ENCODE measurements at places on chromosomes 1 and 21.
A peak's percentile ranks its signal among the peaks of the same experiment; 100 is the strongest.

DNA sequence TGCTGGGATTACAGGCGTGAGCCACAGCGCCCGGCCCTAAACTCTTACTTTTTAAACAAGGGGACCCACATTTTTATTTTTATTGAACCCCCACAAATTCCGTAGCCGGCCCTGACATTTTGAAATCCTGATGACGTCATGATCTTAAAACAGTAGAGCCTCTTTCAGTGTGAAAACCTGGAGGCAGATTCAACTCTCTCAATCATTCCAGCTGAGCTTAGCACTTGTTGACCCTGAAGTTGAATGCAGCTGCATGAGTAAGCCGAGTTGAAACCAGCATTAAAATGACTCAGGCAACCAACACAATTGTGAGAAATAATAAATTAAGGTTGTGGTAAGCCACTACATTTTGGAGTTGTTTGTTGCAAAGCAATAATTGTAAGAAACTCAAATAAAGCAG lies 93.9 kb upstream of the ADGRL4 start:
- no peak for DNase-seq

DNA sequence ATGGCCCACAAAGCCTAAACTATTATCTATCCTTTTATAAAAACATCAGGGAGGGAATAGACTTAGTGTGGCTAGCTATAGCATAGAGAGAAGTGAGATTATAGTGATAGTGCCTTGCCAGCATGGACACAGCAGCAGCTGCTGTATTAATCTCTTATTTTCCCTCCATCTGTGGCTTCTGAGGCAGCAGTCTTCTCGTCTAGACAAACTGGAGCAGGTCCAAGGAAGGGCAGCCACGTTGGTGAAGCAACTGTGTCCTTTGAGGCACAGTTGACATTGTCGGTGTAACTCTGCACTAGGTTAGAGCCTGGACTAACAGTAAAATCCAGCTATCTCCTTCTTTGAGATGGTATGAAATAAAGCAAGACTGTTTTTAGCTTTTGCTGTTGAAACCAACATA lies 131.3 kb downstream of the CACHD1 start:
- DNase-seq: no peak

GRCh38 chr1:165060285-165060793 lies 296.2 kb downstream of the LMX1A start:
- no peak for DNase-seq

- DNase-seq: no peak
These were observed 482.1 kb upstream of the ADAMTS5 start for GRCh38 chr21:27448960-27449359.

DNA sequence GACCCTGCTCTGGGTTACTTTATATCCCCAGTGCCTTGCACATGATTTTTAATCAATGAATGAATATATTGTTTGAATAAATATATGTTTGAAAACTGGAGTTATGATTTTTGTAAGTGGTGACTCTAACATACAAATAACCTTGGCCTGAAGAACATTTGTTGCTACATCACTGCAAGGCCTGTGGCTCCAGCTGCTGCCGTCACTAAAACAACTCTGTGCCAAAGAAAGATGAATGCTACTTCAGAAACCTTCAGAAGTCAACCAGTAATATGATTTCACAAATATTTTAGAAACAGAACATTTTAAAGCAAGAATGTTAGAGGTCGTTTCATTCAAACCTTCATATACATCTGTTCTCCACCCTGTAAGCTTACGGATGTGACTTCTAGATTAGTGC lies 60.6 kb upstream of the SEC16B start:
- DNase-seq: no peak

GRCh38 chr21:45421846-45422775 lies 17.1 kb downstream of the COL18A1 start:
- DNase-seq: no peak

DNA sequence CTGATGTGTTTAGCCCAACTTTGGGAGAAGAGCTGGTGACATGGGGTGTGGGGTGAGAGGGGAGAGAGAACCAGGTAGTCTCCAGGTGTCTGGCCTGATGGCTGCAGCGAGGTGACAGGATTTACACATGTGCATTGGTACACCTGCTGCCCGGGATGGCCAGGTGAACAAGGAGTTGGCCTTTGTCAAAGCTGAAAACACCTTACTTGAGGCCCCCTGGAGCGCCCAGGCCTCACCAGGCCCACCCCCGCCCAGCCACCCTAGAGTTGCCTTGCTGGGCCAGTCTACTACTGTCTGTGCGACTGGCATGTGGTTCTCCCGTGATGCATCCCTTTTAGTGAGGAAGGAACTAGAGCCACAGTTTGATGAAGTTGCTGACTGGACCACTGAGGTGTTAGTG lies 90.5 kb downstream of the ADARB1 start:
- DNase-seq: no peak

GRCh38 chr1:60678391-60678790 lies 404.0 kb upstream of the NFIA start:
- DNase-seq: no peak

DNA sequence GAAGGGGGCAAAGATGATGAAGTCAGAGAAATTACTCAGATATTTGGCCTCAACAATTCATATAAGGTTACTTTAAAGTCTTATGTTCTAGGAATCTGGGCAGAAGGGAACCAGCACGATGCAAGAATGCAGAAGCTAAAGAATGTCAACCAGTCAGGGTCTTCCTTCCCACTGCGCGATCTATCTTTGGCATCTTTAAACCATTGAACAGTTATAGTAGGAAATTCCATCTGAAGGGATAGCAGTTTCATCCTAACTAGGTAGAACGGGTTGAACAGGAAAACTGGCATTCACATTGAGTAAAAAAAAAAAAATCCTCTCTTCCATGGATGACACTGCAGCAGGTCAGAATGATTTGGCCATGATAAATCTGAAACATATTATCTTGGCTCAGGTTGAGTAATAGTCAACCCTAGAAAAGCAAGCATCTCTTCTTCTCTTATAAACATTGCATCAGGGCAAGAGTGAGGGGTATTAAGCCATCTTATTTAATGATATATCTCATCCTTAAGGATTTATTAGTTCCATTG lies 6.3 kb downstream of the CRCT1 start:
- DNase-seq: no peak

- no peak for DNase-seq
These were observed 20.6 kb upstream of the PPM1J start for GRCh38 chr1:112735752-112736151.

GRCh38 chr1:187551061-187551460 lies 722.3 kb downstream of the PLA2G4A start:
- DNase-seq: no peak

DNA sequence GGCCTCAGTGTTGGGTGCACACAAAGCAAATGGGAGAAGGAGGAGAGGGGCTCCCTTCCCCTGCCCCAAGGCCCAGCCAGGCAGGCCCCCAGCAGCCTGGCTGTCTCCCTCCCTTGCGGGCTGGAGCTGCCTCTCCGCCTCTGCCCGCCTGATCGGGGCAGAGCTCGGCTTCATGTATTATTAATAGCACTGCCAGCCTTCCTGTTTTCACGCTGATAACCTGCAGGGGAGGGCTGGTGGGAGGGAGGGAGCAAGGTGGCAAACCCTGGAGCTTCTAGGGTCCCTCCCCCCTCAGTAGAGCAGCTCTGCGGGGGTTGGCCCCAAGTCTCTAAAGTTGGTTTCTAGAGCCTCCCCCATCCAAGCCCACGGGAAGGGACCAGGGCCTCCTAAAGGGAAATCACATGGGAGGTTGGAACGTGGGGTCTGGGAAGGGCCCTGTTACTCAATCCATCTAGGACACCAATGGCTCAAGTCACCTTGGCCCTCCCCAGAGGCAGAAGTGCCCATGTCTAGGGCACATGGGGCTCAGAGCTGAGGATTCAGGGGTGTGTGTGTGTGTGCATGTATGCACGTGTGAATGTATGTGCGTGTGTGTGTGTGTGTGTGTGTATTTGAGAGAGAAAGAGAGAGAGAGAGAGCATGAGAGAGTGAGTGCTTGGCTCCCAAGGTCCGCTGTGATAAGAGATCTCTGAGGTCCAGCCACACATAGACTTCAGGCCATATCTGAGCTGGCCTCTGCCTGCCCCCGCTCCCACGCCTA lies 21.8 kb upstream of the POU3F1 start:
- DNase-seq: no peak

DNA sequence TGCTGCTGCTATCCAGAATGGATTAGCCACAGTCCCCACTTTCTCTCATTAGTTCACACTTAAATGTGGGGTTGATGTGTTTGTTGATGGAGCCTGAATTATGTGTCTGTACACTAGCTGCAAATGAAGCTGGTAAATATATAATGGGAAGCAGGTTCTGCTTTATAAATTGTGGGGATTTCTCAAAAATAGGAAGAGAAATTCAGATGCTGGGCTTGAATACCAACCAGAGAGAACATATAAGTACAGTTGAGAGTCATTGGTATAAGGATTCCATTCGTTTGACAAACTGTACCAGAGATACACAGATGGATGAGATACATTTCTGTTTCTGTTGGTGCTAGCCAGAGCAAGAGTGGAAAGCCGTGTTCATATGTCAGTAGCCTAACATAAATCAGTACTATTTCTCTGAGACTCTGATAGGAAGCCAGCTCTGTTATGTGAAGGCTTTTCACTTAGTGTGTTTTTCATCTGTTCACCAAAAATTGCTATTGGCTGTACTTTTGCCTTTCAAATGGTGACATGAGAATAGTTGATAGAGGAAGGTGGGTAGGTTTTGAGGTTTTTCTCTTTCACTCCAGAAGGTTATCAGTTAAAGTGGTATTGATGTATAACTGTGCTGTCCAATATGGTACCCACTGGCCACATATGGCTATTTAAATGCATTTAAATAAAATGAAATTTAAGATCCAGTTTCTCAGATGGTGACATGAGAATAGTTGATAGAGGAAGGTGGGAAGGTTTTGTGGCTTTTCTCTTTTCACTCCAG lies 15.6 kb downstream of the SMG7 start:
- DNase-seq: no peak

DNA sequence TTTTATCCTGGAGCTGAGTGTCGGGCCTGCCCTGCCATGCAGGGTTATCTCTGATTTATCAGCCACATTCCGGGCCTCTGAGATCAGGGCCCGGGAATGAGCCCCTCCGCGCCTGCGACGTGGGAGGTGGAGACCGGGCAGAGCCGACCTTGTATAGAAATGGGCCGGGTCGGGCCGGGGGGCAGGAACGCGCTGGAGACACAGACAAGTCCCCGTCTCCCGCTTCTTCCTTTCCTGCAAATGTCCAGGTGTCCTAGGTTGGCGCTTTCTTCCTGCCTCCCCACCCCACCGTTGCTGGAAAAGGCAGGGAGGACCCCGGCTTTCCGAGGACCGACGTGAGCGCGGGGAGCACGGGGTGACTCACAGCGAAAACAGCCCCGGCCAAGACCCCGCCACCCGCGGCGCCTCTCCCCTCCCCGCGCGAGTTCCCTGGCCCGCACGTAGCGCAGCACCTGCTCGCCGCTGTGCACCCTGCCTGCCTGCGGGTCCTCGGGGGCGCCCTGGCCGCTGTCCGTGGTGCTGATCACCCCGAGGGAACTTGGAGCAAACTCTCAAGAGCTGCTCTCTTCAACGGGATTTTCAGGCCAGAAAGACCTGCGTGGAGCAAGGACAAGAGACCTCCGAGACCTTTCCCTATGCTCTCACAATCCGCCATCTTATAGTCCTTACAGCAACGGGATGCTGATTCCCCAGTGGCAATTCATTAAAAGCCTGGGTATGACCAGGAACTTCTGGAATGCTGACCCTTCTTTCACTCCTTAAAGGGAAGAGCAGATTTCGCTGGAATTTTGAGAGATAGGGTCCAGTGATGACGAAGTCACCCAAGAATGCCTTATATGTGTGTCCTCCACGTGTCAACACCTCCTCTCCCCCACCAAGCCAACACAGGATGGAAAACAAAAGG lies 475 bp upstream of the NPPB start:
- peak; percentile 56 for DNase-seq

DNA sequence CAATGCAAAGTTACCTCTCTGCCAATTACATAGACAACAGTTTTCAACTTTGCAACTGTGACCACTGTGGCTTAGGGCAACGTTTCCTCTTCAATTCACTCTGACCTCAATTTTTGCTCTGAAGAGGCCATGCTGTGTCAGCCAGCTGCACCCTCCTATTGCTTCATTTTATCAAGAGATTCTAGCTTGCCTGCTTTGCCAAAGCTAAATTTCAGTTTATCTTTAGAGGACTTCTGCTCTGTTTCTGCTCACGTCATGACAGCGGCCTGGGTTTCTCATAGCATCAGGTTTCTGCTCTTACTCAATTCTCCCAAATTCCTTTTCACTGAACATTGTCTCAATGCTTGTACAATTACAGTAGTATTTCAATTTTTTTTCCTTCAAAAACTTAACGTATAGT lies 154.6 kb downstream of the PLA2G4A start:
- no peak for DNase-seq

- DNase-seq: no peak
These were observed at the start of gene NKAIN1 for GRCh38 chr1:31239653-31240241. TSS of gene NKAIN1 (minus strand) at chr1:31239887. CDS start at chr1:31239547, 340 bp downstream.

DNA sequence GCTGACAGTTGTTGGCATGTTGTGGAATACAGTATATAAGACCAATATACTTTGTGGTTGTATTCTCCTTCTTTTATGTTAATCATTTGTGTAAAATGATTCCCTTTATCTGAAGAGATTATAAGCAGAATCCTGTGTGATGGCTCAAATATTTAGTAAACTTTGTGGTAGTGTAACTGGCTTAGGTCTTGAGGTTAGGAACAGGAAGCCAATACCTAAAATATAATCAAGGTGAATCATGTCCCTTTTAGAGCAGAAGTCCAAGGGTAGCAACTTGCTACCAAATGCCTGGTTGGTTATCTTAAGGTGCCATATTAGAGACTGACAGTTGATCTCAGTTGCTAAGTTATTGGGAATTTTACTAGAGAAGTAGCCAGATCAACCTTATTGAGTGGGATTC lies 398.5 kb upstream of the ADAMTS5 start:
- DNase-seq: no peak

GRCh38 chr1:225494789-225495359 lies 67.0 kb upstream of the LBR start:
- no peak for DNase-seq

DNA sequence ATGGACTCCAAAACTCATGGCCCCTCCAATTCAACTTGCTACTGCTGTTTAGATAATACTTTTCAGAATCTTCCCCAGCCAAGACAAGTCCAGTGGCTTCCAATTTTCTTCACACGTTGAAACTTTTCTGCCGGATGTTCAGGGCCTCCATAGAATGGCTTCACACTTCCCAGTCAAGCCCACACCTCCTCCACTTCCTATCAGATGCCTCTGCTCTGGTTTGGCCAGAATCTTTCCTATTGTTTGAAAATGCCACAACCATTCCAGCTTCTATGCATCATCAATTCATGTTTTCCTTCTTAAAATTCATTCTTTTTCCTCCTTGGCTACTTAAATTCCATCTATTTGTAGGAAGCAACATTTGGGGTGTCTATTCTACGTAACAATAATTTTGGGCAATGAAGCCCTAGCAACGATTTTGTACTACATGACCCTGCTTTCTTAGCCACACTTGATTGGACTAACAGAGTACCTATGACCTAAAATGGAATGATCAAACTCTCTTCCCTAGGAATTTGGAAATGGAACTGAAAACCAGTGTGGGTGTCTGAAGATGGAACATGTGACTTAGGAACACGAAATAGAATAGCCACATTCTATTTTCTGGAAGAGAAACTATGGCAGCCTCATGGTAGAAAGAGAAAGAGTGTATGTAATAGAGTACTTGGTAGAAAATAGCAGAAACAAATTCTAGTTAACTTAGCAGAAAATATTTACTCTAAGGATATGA lies 74.1 kb upstream of the CNIH3 start:
- no peak for DNase-seq
